ENCODE measurements at places on chromosomes 2 and 18. TPM values are rescaled to one million over a fixed set of nuclear protein-coding genes. Genes with fewer than 3 reads are reported as not detected.

AQP12A gene
- total RNA-seq = not detected

SLC4A5 gene
- 0.71 TPM for total RNA-seq

SLC14A1 gene
- 0.49 TPM for total RNA-seq

ALPI gene
- total RNA-seq = not detected

ITSN2 gene
- 57.1 TPM for total RNA-seq

TNFAIP6 gene
- total RNA-seq = not detected

ALLC gene
- not detected for total RNA-seq

GALR1 gene
- total RNA-seq = not detected

CIB4 gene
- total RNA-seq = not detected

PROC gene
- total RNA-seq = 0.29 TPM

FAM110C gene
- 0.78 TPM for total RNA-seq

XIRP2 gene
- not detected for total RNA-seq

CYP26B1 gene
- not detected for total RNA-seq

USP37 gene
- total RNA-seq = 50.4 TPM

TUBA3D gene
- total RNA-seq = not detected

INPP5D gene
- total RNA-seq = 61.2 TPM

TEKT4 gene
- 0.27 TPM for total RNA-seq

RAB6C gene
- not detected for total RNA-seq

DPP10 gene
- total RNA-seq = not detected

TUBA3E gene
- not detected for total RNA-seq

C2orf66 gene
- 0.42 TPM for total RNA-seq

CABLES1 gene
- total RNA-seq = 3.2 TPM

KCNJ3 gene
- total RNA-seq = not detected

EPB41L3 gene
- total RNA-seq = 1.7 TPM

TTN gene
- 1.7 TPM for total RNA-seq

SCN2A gene
- total RNA-seq = not detected

FSHR gene
- total RNA-seq = not detected

SLC5A7 gene
- not detected for total RNA-seq

ERICH2 gene
- not detected for total RNA-seq

BIN1 gene
- 38.4 TPM for total RNA-seq

Measured in activated T-helper 1 cell treated with anti-CD3 and anti-CD28 coated beads, Interleukin-12 subunit alpha, Interleukin-12 subunit beta, Interleukin-2, Interleukin-4 antibody, amounts not matched to agents 30 ng/mL and 10 ng/mL and 1 ng/mL, durations not matched to agents 14 hours and 24 hours and 36 hours (primary cell).